Stimulated activated CD4-positive, alpha-beta T cell treated with anti-CD3 and anti-CD28 coated beads, Interleukin-12 subunit alpha, Interleukin-12 subunit beta, amount 100 ng/mL, for 24 hours (primary cell): ENCODE measurements at places on chromosomes 16 and 17.

DNA sequence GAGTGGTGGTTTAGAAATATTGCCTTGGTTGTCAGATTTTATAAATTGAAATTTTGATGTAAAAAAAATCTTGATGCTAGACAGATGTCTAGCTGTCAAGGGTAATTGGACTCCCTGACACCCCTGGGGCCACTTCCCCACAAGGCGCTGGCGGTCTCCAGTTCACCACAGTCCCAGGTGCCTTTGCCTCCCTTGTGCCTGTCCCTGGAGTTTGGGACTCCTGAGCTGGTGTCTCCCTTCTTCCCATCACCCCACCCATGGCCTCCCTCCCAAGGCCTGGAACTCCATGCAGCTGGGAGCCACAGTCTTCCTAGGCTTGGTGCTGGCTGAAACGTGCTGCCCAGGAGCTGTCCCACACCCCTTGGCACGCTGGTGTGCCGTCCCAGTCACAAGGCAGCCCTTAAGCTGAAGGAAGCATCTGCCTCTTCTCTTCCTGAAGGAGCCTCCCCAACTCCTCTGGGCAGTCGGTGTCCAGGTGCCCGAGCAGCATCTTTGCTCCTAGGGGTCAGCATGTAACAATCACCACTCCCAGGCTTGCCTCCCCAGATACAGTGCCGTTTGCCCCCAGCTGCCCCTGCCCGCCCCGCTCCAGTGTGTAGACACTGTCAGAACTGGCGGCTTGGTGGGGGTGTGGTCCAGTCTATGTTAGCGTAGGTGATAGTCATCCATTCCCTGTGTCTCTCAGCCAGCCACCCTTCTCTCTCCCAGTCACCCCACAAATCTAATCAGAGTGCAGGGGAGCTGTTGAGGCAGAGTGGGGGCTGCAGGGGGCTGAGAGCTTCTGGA, 26.2 kb downstream of the POLR3E start:
- DNase-seq, result no peak

GRCh38 chr17:3960764-3961163, 3.5 kb downstream of the ATP2A3 start:
- no peak for DNase-seq

DNA sequence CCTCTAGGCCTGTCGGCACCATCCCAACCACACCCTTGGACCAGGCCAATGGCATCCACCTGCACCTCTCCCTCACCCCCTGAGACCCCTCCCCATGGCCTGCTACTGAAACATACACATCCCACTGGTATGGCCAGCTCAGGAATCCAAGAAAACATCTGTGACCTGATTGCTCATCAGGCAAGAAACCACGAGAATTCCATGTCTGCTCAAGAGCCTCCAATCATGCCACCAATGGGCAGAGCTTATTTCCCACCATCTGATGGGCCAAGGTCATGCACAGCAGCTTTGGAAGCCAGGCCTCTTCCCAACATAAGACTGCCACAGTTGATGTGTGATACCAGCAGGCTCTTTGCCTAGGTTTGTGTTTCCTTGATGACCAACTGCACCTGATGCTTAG, 190.1 kb downstream of the C16orf78 start:
- no peak for DNase-seq

DNA sequence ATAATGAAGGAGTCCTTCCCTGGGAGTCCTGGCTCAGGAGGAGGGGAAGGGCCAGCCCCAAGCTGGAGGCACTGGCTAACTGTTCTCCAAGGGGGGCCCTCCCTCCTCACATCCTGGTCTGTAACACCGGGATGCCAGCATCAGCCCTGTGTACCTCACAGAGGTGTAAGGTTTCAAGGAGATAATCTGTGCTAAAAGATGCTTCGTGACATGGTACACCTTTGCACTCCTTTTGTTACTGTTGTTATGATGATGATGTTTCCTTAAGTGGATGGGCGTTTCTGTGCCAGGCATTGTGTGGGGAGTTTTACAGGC, 236.7 kb upstream of the TNRC6C start:
- no peak for DNase-seq

GRCh38 chr16:89313583-89313982, 96.1 kb downstream of the ZNF778 start:
- no peak for DNase-seq

GRCh38 chr17:81516439-81516838, 3.8 kb upstream of the ACTG1 start:
- DNase-seq, result no peak

DNA sequence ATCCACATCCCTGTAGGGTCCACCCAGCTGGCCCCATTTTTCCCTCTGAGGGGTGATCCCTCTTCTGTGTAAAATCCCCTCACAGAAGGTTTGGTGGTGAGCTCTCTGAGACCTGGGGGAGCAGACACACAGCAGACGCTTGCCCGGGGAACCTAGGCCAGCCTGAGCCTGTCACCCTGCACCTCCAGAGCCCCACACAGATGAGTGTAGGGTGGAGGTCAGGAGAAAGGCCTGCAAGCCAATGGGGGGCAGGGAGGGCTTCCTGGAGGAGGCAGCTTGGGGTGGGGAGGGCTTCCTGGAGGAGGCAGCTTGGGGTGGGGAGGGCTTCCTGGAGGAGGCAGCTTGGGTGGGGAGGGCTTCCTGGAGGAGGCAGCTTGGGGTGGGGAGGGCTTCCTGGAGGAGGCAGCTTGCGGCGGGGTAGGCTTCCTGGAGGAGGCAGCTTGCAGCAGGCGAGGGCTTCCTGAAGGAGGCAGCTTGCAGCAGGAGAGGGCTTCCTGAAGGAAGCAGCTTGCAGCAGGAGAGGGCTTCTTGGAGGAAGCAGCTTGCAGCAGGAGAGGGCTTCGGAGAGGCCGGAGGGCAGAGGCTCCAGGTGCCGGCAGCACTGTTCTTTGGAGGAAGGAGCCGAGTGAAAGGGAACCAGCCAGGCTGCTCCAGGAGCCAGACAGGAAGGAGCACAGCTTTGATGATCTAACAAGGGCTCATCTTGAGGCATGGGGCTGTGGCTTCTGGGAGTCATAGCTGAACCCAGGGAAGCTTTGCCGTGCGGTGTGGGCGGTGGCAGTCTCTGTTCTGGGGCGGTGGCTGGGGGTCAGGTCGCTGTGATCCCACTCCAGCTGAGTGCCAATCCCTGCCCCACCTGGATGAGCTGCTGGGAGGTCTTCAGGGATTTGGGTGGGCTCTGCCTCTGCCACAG, 83.7 kb upstream of the ZNF469 start:
- no peak for DNase-seq

GRCh38 chr17:3167574-3167973, 29.7 kb upstream of the OR1A2 start:
- no peak for DNase-seq

DNA sequence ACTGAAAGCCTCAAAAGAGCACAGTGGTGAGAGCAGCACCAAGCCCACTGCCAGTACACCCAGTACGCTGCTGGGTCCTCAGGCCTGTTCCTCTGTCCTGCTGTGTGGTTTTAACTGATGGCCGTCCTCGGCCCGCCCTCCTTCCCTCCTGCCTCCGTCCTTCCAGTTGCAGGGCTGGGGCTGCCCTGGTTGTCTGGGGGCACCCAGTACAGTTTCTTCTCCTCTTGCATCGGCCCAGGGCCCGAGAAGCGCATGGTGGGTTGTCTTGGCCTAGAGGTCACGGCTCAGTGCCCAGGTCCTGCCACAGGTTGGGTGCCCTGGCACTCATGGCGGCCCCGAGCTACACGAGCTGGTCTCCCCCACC, 70.8 kb upstream of the KCTD5 start:
- DNase-seq, result no peak

DNA sequence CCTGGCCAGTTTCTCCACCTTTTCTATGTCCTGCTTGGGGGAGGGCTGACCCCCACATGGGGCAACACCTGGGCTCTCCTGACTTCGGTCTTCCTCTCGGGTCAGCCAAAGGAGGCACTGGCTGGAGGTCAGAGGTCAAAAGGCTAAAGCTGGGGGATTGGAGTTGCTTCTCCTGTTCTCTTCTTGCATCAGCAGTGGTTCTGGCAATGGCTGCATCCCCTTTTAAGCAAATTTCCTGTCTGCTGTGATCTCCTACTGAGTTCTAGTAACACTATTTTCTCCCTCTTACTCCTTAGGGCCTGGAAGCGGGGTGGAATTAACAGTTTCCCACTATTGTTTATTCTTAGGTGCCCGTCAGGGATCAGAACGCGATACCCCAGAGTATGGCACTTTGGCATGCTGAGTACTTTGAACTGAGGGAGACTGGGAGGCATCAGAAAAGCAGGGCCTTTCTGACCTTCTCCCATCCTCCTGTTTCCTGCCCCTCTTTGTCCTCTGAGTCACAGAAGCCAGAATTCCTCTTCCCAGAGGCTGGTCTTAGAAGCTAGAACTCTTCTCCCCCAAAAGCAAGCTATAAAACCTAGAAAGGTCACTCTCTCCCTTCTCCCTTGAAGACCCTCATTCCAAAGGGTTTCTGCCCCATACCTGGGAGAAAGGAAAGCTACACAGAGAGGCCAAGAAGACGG, 268.2 kb downstream of the STX8 start:
- no peak for DNase-seq
